ENCODE measurements at places on chromosomes 7 and 10.

- DNase-seq = no peak
Measured at GRCh38 chr10:124532106-124532641, 70.6 kb downstream of the LHPP start.

DNA sequence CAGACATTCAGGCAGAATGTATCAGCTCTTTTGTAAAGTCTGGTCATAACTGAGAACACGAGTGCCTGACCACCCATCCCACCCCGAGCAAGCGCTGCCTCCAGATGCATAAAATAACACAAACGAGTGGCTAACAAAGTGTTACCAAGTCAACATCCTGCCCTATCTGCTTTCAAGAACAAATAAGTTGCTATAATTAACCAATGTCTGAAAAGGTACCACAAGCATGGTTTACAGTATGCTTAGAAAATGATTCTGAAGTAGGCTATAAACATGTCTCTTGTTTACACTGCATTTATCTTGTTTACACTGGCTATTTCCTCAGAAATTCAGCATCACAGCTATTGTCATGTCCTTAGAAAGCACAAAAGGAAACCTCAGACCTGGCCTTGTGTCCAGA lies 49.5 kb downstream of the PIK3AP1 start:
- no peak for DNase-seq

DNA sequence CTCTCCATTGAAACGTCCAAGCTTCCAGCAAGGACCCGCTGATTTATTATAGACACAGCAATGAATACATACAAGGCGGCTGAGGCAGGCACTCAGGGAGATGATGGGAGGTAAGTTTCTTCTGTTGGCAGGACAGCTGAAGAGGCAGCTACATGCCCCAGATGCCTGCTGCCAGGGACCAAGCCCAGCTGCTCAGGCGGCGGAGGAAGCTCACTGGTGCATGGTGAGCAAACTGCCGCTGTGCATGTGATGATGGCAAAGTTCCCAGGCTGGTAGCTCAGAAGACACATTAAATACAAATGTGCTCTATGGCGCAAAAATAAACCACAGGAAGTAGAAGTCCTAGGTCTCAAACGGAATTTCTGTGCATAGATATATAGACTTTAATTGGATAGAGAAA lies 2.3 kb downstream of the DNTT start:
- peak; percentile 86 for DNase-seq

GRCh38 chr7:102866535-102867215 lies 46.1 kb upstream of the LRRC17 start:
- no peak for DNase-seq

- peak; percentile 20 for DNase-seq
Measured at GRCh38 chr7:127798023-127798422, 146.0 kb downstream of the SND1 start.

DNA sequence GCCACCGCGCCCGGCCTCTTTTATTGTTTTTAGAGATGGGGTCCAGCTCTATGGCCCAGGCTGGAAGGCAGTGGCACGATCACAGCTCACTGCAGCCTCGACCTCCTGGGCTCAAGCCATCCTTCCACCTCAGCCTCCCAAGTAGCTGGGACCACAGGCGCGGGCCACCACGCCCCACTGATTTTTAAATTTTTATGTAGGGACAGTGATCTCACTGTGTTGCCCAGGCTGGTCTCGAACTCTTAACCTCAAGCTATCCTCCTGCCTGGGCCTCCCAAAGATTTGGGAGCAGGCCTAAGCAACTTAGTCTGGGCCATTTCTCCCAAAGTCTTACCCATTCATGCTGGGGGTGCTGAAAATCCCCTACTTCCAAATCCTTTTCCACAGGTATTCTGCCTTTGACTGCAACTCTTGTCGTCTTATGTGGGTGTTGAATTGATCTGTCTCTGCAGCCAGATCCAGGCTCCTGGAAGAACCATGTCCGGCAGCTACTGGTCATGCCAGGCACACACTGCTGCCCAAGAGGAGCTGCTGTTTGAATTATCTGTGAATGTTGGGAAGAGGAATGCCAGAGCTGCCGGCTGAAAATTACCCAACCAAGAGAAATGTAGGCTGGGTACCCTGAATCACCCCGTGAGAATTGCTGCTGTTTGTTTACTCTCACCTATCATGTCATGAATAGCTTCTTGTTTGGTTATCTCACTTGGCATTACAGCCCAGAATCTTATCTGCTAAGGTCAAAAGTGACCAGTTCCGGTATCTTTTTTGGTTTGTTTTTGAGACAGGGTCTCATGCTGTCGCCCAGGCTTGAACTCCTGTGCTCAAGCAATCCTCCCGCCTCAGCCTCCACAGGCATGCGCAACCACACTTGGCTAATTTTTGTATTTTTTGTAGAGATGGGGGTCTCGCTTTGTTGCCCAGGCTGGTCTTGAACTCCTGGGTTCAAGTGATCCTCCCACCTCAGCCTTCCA lies 1.1 kb downstream of the ZDHHC4 start:
- no peak for DNase-seq

DNA sequence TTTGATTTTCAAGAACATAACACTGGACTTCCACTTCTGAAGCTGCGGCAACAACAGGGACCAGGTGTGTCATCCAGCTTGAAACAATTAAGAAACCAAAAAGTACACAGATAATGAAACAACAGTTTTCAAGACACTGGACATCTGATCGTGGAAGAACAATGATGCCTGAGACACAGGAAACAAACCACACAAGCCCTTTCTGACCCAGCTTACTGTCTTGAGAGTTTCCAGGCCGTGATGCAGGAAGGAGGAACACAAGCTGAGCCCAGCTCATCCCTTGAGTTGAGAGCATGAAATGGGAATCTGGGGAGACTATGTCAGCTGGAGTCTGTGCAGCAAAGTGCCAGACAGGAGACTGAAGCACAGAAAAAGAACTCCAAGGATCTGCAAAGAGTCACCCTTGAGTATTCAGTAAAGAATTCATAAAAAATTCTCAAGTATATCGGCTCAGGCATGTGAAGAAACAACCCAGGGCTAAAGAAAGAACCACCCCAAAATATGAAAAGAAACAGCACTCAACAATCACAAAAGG lies 91.6 kb downstream of the RNF32 start:
- DNase-seq = no peak

GRCh38 chr10:77405771-77406241 lies 231.8 kb downstream of the KCNMA1 start:
- peak; percentile 52 for DNase-seq

DNA sequence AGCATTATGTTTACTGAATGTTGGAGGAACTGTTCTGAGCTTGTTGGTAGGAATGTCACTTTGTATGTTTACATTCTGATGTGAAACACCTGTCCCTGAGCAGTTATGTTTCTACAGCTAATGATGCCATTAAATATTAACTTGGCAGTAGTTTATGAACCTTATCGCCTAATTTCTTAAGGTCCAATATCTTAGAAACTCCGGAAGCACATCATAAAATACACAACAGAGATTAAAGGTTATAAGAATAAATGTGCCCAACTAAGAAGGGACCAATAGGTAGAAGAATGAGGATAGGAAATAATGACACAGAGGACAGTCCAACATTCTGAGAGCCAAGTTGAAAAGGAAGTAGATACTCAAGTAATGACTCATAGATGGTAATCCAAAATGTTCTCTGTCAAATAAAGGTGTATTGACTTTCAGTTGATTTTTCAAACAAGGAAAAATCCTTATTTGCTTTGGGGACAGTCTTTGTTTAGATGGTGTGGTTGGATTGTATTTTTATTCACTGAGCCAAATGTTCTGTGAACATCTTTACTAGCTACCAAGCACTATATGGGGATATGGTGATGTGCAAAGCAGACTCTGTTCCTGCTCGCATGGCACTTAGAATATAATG lies 31.9 kb downstream of the LCOR start:
- DNase-seq = no peak

DNA sequence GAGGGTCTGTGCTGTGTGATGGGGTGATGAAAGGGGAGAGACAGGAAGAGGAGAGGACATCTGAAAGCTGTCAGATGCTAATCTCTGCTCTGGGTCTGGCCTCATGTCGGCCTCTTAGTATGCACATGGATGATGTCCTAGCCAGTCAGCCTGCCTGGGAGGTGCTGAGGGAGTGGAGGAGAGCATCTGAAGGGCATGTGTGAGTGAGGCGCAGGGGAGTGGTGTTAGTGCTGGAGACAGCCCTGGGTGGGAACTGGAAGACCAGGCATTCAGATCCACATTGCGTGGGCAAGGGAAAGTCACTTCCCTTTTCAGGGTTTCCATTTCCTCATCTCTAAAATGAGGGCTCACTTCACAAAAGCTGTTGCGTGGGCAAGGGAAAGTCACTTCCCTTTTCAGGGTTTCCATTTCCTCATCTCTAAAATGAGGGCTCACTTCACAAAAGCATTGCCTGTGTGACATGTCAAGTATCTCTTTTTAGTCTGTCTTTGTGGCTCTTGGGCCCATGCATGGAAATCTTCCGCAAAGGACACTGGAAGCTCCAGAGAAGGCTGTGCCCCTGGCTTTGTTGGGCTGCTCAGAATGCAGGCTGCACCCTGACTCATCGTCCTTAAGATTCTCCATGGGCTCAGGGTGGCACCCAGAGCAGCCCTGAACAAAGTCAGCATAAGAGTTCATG lies 10.0 kb downstream of the SFTPD start:
- no peak for DNase-seq

DNA sequence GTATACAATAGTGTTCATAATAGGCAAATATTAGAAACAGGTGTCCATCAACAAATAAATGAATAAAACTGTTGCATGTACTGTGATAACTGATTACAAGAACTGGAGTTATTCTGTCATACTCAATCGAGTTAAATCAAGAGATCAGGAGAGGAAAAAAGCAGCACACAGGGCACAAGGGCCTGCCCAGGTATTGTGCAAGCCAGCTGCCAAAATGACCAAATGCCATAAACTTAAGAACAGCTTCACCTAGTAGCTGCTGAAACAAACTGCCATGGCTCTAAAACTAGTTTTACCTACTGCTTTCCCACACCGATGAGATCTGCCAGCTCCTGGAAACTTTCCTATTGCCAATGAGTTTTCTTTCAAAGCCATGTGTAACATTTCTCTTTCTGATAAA lies 12.2 kb downstream of the GSAP start:
- no peak for DNase-seq

GRCh38 chr7:158472596-158472995 lies 115.0 kb downstream of the PTPRN2 start:
- DNase-seq = no peak

- DNase-seq = no peak
Measured at GRCh38 chr7:30913821-30914515, 2.3 kb downstream of the AQP1 start.

DNA sequence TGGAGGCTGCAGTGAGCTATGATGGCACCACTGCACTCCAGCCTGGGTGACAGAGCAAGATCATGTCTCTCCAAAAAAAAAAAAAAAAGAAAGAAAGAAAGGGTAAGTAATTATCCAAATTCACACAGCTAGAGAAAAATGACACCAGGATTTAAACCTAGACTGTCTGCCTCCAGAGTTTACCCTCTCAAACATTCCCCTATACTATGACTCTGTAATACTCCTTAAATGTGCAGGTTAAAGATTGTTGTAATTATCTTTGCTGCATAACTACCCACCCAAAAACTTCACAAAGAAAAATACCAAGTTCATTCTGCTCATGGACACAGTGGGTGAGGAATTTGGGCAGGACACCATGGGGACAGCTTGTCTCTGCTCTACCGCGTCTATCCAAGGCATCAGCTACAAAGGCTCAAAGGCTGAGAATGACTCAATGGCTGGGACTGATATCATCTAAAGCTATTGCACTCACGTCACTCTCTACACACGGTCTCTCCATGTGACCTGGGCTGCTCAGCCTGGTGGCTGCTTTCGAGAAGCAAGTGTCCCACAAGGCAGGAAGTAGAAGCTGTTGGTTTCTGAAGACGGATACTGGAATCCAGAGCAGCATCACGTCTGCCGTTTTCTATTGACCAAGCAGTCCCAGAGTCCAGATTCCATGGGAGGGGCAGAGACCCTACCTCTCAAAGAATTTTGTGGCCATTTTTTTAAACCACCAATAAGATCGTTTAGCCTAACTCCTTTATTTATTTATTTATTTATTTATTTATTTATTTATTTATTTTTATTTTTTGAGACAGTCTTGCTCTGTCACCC lies 185.7 kb upstream of the AUTS2 start:
- no peak for DNase-seq

DNA sequence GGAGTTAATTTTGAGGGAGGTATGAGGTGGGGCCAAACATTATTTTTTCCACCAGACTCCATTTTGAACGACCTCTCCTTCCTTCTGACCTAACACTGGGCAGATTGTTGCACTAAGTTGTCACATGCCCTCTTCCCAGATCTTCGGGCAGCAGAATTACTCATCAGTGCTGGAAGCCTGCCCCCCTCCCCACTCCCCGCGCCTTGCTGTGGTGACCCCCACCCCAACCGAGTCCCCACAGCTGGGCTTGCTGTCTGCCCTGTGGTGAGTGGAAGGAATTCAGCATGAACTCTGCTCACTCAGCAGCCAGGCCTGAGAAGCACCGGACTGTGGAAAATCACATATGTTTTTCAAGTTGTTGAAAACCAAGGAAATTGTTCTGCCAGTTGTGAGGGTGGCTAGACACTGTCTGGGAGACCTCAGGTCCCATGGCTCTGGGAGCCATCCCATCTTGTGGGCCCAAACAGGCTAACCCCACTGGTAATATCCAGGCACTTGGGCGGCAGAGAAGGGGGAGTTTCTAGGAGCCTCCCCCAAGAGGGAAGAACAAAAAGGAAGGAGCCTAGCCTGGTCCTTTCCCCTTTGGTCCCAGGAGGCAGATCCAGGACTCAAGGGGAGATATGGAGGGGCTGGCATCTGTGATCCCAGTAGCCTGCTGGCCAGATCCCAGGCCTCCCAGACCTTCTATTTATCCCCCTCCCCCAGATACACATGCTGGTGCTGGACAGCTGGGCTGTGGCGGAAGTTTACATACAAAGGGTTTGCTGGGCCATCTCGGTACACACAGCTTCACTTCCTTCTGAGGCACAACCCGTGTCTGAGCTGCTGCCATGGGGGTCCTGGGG lies 3.5 kb upstream of the AEBP1 start:
- DNase-seq = no peak

DNA sequence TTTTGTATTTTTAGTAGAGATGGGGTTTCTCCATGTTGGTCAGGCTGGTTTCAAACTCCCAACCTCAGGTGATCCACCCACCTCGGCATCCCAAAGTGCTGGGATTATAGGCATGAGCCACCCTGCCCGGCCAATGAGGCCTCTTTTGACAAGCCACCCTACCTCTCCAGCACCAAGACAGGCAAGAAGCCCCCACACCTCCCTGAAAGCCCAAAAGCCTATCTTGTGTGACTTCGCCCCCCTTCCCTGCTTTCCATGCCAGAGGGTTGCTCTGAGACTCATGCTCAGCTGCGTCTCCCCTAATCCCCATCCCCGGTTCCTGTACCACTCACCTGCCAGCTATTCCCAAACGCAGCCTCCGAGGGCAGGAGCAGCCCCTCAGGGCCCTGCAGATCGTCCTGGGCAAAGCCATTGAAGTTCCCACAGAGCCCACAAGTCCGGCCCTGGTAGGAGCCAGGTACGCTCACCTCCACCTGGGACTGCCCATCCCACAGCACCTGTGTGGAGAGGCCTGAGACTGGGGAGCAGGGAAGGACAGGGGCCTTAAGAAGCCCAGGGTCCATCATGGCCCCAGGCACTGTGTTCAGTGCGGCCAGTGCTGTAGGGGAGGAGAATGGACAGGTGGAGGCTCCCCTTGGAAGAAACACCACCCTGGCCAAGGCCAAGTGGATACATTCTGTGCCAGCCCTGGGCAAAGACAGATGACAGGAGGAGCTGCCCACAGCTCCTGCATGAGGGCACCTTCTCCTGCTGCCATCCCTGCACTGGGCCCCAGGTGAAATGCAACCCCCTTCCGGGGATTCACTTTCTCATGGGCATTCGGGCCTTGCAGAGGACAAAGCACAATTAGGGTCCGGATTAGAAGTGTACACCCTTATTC lies 15.8 kb downstream of the ATP6V1F start:
- DNase-seq = no peak

Data from NCI-H2171 treated with DMSO at 0.1 percent for 48 hours (cell line).